CD4-positive, alpha-beta T cell treated with Interferon gamma for 1 hour (primary cell): ENCODE measurements at places on chromosomes 2 and 18.

- no peak for DNase-seq
Observed at GRCh38 chr18:76678248-76678647, 144.1 kb upstream of the ZNF236 start.

DNA sequence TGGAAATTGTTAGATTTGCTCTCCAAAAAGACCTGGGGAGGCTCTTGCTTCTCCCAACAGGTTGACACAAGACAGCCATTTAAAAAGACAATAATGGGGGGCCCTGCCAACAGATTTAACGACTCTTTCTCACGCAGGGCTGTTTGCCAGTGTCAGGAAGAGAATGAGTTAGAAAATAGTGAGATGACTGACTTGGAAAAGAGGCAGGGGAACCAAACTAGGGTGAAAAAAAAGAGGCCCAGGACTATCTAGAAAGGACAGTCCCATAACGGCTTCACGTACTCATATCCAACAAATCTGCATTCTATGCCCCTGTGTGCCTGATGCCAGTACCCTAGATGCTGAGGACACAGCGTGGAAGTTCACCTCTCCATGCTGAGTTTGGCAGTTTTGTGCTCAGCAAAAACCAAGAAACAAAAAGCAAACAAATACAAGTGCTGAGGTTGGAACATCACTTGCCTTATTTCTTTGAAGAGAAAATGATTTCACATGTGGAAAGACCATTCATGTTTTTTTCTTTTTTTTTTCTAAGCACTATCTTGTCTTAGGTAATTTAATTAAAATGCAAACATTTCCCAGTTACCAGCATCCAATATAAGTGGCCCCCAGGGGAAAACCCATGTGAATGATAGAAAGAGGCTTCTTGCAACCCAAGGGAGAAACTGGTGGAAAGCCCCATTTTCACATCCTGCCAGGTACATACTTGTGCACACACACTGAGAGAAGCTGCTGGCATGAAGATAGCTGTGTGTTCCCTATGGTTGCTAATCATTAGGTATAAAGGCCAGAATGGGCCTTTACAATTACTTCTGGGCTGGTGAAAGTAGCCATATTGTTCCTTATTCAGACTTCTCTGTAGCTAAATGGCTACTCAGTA is 10.6 kb upstream of the WIPF1 start:
- peak; percentile 43 for DNase-seq

DNA sequence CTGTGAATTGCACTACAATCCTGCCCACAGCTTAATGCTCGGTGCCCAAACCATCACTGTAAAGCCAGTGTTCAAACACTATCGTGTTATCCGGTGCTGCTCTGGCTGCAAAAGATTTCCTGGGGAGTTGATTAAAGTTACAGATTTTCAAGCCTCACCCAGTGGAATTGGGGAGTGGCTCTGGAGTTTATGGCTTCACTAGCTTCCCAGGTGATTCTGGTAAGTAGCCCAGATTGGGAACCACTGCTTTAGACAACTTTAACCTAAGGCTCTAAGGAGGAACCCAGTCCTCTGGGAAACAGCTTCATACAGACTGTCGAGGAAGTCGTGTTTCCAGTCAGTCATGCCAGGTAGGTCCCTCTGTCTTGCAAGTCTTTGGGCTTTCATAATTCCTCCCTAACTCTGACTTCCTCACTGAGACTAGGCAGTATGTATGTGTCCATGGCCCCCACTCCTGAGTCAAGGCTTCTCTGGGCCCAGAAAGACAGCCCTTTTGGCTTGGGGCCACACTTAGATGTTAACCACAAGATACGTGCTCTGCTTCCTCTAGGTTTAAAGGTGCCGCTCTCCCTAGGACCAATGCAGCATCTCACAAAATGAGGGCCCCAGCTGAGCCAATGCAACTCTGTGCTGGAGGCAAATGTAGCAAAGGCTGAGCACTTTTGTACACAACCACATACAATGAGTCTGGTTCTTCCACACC is 299.7 kb downstream of the PRKCE start:
- DNase-seq = no peak

GRCh38 chr2:144343145-144343544 is 176.8 kb downstream of the ZEB2 start:
- no peak for DNase-seq

DNA sequence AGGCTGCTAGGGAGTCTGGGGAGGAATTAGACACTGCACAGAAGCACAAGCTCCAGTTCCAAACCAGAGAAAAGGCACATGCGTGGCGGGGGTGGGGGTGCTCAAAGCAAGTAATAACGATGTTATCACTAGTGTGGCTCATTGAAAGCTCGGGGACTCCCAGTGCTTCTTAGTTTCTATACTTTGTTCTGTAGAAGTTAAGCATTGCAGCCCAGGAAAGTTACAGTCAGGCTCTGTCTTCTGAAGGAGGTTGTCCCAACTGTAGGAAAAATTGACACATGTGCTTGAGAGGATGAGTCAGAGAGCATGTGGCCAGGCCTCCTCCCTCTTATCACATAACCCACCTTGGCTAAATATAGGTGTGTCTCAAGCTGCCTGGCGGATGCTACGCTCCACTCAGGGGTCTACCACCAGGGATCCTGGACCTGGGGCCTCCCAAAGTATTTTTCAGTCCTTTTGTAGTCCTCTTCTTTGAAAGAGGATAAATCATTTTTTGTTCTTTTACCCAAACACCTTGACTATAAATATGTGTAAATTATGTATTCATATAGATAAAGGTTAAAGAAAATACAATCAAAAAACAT is 3.8 kb downstream of the GALNT5 start:
- no peak for DNase-seq

DNA sequence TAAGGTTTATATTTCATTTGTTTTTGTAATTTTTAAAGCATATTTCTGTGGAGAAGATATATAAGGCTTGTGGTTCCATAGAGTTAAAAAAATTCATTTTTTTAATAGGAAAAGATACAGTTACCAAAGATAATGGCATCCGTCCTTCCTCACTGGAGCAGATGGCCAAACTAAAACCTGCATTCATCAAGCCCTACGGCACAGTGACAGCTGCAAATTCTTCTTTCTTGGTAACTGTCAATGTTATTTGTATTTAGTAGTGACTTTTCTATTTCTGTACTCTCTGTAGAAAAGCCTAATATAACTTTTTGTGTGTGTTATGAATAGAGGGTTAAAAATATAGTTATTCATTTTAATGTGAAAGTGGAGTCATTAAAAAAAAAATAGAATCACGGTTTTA is 35.1 kb downstream of the HADHB start:
- DNase-seq = no peak

DNA sequence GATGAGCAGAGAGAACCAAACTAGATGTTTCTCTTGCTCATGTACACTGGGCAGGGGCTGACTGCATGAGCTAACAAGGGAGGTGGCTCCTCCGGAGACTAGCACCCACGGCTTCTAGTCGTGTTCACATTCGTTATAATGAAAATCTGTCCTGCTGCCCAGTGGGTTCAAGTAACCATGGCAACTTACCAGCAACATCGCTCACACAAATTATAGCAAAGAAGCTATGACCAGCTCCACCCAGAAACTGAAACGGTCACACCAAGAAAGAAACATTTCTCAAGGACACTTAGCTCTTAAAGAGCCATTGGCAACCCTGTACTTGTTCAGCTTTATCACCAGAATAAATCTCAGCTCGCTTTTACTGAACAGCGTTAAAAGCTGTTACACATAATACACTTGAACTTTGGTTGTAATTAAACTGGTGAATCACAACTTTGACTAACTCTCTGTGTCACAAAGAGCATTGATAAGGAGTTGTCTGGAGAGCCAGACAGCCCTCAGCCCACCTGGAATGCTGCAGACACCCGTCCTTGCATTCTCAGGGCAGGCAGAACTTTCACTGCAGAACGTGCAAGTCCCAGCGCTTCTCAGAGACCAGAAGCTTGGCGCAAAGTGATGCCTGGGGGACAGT is 141.2 kb downstream of the PID1 start:
- no peak for DNase-seq

GRCh38 chr2:139367416-139367815 is 587.2 kb upstream of the NXPH2 start:
- DNase-seq = no peak

DNA sequence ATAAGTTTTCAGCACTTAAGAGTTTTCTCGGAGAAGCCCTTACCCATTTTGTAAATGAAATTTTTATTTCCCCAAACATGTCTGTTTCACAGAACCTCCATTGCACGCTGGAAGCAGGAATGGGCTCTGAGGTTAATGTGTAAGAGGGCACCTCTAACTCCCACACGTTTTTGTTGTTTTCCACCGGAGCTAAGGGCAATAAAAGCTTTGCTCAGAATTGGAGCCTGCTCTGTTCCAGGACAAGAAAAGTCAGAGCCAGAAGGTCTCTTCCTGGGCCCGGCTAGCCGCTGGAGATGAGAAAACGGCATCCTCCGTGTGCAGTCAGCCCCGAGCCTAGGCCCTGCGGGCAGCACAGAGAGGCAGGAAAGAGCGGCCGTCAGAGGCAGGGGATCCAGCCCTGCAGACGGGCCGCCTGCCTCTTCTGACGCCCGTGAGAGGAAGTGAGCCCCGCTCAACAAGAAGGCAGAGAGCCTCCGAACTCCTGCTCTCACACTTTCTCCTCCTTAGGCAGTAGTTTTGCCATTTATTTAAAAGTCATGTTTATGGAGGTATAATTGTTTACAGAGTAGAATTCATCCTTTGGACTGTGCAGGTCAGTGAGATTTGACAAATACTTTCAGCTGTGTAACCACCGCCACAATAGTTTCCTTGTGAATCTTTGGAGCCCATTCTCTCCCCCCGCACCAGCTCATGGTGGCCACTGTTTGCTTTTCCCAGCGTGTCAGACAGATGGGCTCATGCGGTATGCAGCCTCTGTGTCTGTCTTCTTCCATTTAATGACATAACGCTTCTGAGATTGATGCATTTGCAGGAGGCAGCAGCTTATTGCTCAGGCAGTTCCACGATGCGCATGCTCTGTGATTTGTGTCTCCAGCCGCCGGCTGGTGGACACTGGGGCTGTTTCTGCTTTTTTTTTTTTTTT is 117.3 kb downstream of the GALR1 start:
- DNase-seq = no peak

DNA sequence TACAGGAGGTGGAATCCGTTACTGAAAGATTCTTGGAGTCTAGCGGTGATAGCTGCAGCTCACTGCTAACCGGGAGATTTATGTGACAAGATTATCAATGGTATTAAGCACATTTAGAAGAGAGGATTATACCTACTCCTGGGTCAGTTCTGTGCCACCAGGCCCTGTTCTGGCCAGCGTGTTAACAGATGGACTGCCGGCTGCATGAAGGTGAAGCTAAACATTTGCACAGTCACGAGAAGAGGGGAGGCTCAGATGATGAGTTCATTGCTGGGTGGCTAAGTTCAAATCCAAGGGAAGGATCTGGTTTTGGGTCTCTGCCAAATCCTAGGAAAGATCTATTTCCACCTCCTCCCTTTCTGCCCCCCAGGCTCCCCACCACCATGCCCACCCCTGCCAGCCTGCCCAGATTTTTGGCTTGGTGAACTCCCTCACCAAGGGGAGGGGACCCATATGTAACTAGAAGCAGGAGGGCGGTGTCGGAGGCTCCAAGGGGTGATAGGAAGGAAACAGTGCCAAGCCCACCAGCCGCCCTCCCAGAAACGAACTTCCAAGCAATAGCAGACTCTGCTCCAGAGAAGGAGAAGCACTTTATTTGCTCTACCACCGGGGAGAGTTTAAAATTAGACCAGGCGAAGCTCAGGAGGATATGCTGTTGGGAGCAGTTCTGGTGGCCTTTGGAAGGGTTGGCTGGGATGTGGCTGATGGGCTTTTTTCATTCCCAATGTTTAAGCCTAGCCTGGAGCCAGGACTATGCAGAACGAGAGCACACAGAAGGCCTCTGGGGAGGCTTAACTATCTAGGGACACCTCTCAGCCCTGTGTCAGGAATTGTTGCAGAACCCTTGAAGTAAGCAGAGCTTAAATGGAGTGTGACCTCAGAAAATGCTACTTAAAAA is 200.5 kb downstream of the KLHL29 start:
- no peak for DNase-seq

GRCh38 chr18:28176948-28177827 is at the start of gene CDH2:
Gene CDH2, minus strand, starts transcription at chr18:28177130. Its CDS starts 108 bp downstream, at chr18:28177022.
- DNase-seq = no peak

GRCh38 chr2:95317123-95317500 is 20.0 kb downstream of the KCNIP3 start:
- DNase-seq = no peak

DNA sequence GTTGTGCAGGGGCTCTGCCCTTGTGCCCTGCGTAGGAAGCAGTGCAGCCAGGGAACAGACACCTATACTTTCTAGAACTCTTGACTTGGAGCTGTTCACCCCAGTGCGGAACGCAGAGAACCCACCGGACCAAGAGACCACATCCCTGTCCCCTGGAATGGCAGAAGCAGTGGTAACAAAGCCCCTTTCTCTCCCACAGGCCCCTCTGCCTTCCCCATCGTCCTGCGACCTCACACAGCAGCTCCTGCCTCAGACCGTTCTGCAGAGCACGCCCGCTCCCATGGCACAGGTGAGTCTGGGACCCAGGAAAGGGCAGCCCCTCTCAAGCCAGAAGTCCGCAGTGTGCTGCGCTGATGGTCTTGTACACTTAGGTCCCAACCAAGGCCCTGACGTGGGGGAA is 24.6 kb upstream of the RPL31 start:
- no peak for DNase-seq

GRCh38 chr2:113228991-113229716 is 49.6 kb downstream of the PAX8 start:
- DNase-seq = no peak

GRCh38 chr2:10271946-10272345 is 30.8 kb upstream of the HPCAL1 start:
- DNase-seq = no peak

DNA sequence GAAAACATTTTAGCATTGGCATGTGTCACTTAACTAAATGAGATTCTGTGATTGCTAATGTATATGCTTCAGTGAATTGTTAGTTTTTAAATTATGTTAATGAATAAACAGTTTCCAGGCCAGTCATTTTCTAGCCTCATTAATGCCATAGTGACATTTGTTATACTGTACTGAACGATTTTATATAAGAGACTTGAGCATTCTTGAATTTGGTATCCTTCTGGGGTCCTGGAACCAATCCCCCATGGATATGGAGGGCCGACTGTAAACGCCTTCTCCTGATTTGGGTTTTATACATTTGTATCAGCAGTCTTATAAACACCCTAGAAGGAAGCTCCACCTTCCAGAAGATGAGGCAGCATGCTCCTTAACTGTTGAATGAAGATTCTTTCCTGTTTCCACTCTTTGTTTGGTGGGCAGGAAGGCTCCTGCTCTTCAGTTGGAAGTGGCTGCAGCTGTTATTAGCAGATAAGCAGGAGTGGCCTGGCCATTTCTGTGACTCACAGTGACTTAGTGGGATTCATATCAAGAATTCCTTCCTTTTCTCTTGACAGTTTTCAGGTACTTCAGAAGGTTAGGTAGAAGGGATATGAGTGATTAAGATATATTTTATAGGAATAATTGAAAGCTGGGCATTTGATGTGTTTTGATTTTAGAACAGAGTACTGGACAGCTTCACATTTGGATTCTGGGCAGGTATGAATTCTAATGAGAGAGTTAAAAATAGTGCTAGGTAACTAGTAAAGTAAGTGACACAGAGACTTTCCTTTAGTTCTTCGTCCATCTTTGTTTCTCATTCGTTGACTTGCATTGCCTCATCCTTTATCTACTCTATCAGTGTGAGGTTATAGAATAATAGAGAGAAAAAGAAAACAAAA is 124.9 kb downstream of the PLCL1 start:
- no peak for DNase-seq

GRCh38 chr2:188303363-188304031 is 11.8 kb downstream of the GULP1 start:
- no peak for DNase-seq

GRCh38 chr18:6629635-6630140 is 99.8 kb upstream of the ARHGAP28 start:
- no peak for DNase-seq

GRCh38 chr2:10773821-10774341 is 38.7 kb downstream of the PDIA6 start:
- DNase-seq = no peak
